Hematopoietic multipotent progenitor cell treated with erythropoietin and hydrocortisone succinate and interleukin-3 and kit ligand, for 6 days (in vitro differentiated cells): ENCODE measurements at places on chromosomes 6 and 20.

DNA sequence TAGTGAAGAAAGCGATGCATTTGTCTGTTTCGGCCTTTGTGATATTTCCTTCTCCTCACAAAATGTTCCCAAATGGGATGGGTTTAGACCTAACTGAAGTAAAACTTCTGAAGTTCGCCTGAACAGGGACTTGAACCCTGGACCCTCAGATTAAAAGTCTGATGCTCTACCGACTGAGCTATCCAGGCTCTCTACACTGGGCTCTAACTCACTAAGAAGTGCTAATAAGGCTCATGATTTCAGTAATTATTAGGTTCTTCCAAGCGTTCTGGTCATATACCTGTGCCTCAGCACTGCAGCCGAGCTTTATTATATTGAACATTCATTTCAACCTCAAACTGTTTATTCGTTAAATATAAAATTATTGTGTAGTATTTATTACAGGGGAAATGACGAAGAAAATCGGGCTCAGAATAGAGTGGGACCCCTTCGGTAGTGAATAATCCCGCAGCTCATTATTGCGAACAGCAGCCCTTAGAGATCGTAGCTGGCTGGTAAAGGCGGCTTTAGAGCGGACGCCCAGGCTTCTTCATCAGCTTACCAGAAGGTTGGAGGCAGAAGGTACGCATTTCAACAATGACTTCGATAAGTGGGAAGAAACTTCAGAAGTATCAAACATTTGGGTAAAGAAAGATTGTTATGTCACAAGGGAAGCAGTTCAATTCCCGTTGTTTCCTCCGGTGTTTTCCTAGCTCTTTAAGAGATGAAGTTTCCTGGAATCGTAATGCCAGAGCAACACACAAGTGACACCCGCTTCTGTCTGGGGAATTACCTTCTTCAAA, 119.0 kb upstream of the ZNF184 start:
- peak; percentile 72 for DNase-seq

- DNase-seq = no peak
These were observed 587.2 kb downstream of the PRKN start for GRCh38 chr6:162140251-162140852.

DNA sequence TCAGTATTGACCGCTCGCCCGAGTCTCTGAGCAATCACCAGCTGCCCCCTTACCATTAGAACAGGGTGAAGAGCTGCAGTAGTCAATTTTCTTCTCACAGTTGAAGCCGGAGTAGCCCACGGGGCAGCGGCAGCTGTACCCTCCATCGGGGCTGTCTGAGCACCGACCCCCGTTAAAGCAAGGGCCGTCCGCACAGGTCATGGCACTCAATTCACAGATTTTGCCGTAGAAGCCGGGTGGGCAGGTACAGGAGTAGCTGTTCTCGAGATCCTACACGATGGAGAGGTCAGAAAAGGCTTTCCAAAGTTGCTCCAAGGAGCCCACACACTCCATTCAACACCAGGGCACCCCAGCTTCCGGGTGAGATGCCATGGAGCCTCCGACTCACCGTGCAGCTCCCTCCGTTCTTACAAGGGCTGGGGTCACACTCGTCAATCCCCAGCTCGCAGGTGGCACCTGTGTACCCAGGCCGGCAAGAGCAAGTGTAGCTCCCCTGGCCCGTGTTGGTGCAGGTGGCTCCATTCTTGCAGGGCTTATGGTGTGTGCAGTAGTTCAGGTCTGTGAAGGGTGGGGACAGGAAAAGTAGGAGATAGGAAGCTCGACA, 5.9 kb downstream of the DLL1 start:
- DNase-seq = no peak

DNA sequence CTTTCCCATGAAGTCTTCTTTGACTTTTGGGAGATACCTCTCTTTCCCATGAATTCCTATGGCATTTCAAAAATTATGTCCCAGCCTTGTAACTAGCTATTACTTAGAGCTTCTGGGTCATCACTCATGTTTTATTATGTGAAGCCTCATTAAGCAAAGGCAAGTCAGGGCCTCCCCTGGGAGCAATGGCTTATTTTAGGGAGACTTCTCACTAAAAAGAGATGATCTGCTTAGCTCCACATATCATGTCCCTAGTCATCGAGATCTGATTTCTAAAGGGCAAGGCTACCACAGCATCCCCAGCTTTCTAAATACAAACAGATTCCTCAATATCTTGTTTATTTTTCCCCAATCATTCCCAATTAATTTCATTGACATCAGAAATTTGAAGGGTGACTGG, 154.0 kb upstream of the MANEA start:
- DNase-seq = no peak
